Amniotic stem cell (primary cell): ENCODE measurements at places on chromosomes 3 and 15.

DNA sequence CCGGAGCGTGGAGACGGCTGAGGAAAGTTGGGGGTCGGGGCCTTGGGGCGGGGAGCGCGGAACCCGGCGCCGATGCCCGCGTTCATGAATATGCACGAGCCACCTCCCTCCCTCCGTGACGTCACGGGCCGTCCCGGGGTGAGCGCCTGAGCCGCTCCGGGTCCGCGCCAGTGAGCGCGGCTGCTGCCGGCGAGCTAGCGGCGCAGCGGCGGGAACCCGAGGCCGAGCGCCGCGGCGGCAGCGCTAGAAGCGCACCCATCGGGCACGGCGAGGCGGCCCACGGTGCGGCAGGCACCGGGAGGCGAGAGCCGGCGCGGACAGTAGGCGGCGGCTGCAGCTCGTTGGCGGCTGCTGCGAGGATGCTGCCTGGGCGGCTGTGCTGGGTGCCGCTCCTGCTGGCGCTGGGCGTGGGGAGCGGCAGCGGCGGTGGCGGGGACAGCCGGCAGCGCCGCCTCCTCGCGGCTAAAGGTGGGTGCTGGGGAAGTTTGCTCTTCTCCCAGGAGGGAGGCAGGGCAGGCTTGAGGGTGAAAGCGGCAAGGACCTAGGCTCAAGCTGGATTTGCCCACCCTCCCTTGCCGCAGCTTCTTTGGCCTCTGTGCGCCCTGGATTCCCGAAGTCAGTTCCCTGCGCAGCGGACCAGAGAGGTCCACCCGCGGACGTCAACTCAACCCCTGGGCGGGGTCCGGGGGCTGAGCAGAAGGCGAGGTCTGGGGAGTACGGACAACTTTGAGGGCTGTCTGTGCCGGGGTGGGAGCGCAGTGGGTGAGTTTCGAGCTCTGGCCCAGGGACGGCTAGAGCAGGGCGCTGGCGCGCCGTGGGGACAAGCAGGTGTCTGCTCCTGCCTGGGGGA is at the start of gene CLSTN2:
Gene CLSTN2, plus strand, starts transcription at position 170 of the 850 bp plus-strand sequence.
- peak; percentile 10 for DNase-seq

GRCh38 chr3:188179006-188179966 is 25.3 kb downstream of the LPP start:
- peak; percentile 10 for DNase-seq

GRCh38 chr3:170602556-170602955 is 16.7 kb upstream of the SLC7A14 start:
- DNase-seq: no peak

DNA sequence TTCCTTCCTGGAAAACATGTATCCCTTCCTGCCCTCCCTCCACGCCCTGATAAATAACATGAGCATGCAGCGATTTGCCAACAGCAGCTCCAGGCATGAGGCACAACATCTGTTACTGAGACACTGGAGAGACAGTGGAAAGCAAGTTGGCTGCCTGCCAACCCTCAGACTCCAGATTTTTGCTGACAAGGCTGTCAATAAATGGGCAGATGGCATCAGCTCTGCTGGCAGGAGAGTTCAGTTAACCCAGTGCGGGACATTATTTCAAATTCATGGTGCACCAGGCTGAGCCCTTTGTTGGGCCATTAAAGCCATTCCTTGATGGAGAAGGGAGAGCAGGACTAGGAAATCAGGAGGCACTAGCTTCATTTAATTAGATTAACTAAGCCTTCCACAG is 293.3 kb downstream of the MEX3B start:
- DNase-seq: no peak

DNA sequence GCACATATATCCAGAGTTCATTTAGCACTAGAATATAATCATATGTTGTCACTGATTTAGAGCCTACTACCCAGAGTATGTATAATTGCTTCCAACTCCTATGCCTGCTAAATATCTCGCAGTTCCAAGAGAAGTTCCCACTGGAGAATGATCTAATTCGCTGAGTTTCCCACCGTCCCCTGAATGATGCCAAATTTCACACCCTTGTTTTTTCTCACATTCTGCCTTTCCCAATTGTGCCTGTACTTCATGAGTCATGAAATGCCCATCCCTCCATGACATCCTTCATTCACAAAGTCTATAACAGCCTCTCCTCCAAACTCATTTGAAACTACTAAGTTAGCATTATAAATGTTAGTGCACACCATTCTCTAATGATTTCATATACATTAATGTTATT is 177.2 kb downstream of the CBLB start:
- no peak for DNase-seq
